NCI-H69 (cell line): ENCODE measurements at places on chromosomes 1 and 21.

- DNase-seq, result peak; percentile 94
Measured at GRCh38 chr1:205591522-205592351, 40.1 kb downstream of the ELK4 start.

- DNase-seq, result no peak
Measured at GRCh38 chr21:44923480-44924084, 2.9 kb upstream of the ITGB2 start.

DNA sequence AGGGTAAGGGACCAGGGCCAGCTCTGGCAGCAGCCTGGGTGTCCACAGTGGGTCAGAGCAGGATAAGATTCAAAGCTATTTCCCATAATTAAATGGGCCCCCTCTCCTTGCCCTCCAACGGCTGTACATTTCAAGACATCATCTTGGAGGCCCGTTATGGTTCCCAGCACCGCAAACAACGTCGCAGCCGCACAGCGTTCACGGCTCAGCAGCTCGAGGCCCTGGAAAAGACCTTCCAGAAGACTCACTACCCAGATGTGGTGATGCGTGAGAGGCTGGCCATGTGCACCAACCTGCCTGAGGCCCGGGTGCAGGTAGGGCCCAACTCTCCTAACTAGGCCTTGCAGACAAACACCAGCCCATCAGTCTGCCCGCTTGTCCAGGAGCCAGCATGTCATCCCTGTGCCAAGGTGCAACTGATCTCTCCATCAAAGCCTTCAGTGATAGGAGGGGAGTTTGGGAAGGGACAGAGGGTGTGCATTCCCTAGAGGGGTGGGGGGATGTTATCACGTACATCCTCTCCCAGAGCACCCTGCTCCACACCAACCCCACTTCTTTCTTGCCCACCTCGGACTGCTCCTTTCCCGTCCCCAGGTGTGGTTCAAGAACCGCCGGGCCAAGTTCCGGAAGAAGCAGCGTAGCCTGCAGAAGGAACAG is 20.8 kb downstream of the DMBX1 start:
- DNase-seq, result no peak

- DNase-seq, result no peak
Measured at GRCh38 chr1:193402977-193403376, 216.6 kb upstream of the B3GALT2 start.

GRCh38 chr1:208045463-208046260 is 134.7 kb upstream of the CD34 start:
- no peak for DNase-seq

DNA sequence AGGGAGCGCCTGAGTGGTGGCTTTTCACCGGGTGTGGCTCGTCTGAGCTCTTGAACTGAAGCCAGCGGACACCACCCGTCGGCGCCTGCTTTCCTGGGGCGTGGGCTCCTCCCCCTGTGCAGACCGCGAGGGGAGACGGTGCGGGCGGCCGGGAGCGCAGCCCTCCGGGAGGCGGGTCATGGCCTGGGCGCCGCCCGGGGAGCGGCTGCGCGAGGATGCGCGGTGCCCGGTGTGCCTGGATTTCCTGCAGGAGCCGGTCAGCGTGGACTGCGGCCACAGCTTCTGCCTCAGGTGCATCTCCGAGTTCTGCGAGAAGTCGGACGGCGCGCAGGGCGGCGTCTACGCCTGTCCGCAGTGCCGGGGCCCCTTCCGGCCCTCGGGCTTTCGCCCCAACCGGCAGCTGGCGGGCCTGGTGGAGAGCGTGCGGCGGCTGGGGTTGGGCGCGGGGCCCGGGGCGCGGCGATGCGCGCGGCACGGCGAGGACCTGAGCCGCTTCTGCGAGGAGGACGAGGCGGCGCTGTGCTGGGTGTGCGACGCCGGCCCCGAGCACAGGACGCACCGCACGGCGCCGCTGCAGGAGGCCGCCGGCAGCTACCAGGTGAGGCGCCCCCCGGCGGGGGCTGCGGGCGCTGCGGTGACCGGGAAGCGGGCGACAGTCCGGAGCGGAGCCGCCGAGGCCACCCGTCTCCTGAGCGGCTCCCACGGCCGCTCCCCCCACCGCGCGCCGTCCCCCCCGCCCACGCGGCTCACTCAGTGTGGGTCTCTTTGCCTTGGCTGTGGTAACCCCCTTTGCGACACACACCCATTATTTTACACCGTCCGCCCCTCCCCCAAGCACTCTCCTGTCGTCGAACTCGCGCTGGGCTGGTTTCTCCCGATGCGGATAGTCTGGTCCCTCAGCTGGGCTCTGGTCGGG is at the start of gene TRIM58:
Gene TRIM58 (plus strand): TSS at position 119 of the 916 bp plus-strand sequence. CDS start 60 bp downstream, at position 179.
- no peak for DNase-seq

GRCh38 chr1:179337288-179337687 is 28.5 kb upstream of the AXDND1 start:
- DNase-seq, result no peak

GRCh38 chr1:231634323-231635013 is 7.9 kb downstream of the DISC1 start:
- no peak for DNase-seq

GRCh38 chr1:64220241-64220640 is 16.8 kb downstream of the UBE2U start:
- no peak for DNase-seq

- DNase-seq, result peak; percentile 85
Measured at GRCh38 chr1:230145505-230145899, 78.5 kb downstream of the GALNT2 start.

GRCh38 chr1:178349801-178350200 is 147.0 kb downstream of the CLEC20A start:
- DNase-seq, result no peak

- peak; percentile 81 for DNase-seq
Measured at GRCh38 chr1:97920276-97920831, 480 bp downstream of the DPYD start.

DNA sequence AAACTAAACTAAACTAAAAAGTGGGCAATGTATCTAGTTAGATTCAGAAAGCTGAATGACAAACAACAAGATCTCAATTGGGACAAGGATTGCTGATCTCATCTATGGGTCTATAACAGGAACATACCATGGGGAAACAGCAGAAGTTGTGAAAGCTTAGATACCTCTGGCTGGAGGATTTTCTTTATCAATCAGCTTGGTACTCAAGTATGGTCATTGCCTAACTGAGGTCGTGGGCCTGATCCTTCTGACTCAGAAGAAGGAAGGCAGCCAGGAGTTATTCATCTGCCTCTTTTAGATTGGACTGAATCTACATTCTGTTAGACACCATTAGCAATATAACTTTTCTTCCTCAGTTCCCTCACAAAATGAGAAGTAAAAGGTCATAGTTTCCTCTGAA is 39.7 kb downstream of the DNTTIP2 start:
- DNase-seq, result no peak

- DNase-seq, result no peak
Measured at GRCh38 chr1:91176250-91176649, 154.4 kb upstream of the ZNF644 start.

GRCh38 chr1:94912263-94913184 is 14.4 kb downstream of the CNN3 start:
- DNase-seq, result no peak

DNA sequence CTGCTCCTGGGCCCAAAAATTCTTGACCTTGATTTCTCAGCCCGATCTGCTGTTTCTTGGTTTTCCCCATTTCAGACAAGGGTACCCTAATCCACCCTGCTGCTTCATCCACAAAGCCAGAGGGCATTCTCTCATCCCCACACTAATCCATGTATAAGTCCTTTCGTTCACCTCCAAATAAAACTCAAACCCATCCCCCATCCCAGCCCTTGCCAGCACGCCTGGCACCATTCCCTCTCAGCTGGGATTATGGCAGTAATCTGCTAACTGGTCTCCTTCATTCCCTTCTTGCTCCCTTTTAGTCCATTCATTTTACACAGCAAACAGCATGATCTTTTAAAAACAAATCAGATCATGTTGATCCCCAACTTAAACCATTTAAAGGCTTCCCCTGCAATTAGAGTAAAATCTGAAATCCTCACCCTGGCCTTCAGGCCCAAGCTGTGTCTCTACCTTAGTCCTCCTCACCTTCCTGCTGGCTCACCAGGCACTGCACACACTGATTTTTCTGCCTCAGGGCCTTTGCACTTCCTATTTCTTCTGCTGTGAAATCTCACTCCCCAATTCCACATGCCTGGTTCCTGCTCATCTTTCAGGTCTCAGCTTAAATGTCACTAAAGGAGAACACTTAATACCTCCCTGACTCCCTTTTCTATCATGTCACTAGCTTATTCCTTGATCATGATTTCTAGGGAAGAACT is 12.2 kb upstream of the TRNP1 start:
- DNase-seq, result no peak

DNA sequence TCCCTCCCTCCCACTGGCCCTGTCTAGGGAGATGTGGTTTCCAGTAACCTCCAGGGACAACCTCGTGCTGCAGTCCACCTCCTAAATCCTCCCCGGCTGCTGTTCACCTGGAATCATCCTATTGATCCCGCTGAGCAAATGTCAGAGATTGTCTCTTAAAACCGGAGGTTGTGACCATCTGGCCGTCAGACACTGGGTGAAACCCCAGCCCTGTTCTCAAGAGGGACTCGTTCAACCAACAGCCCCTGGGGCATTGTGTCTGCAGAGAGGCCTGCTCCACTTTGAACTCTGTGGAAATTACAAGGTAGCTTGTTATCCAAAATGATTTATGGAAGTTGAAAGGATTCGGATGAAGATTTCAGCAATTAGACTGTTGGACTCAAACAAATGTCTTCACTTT is 498.0 kb downstream of the MATN1 start:
- peak; percentile 76 for DNase-seq

- DNase-seq, result peak; percentile 17
Measured at GRCh38 chr1:35809114-35810095, 1.6 kb downstream of the AGO4 start.

DNA sequence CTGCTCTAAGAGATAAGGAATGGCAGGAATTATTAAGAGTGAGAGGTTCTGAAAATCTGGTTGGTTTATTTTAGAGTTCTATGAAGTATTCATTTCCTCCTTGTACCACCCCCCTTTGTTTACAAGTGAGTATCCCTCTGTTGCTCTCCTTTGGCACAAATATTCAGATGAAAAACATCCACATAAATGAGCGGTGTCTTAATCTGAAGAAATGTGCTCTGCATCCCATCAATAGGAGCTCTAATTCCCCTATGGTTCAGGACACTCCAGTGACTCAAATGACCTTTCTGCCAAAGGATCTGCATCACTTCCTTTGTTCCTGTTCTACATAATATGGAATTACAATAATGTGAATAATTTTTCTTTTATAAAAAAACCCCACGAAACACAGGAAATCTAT is 16.6 kb downstream of the DDAH1 start:
- no peak for DNase-seq

GRCh38 chr21:45543710-45544448 is 1.6 kb upstream of the SLC19A1 start:
- no peak for DNase-seq
